ENCODE measurements at places on chromosomes 1 and 21.

- DNase-seq, result peak; percentile 43
Measured at GRCh38 chr1:66351478-66351877, 182.5 kb upstream of the SGIP1 start.

DNA sequence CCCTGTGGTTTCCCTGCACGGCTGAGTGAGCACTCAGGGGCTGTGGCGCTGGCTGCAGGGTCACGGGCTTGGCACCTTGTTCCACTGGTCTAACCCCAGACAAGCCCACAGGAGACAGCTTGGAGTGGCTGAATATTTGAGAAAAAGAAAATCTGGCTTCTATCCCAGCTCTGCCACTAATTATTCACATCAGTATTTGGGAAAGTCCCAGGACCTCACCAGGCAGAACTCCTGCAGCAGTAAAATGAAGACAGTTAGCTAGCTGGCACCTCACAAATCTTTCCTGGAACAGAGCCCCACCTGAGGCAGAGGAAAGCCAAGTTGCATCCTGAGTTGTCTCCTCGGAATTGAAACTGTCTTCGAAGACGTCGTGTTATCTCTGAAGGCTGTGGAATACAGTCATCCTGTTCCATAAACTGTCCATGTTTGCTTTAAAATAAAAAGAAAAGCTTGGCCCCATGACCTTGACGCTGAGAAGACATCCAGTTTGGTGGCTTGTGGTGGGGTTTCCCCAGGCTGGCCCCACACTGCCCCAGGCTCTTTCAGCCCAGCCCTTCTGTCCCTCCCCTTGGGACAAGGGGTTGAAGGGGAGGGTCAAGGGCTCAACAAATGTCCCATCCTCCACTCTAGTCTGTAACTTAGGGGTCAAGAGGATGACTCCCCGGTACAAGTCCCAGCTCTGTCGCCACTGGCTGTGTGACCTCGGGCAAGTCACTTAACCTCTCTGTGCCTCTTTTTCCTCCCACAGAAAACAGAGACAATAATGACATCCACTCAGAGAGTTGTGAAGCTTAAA, 93.8 kb upstream of the TMPRSS2 start:
- DNase-seq, result no peak

- DNase-seq, result no peak
Measured at GRCh38 chr1:161676958-161677689, 14.2 kb downstream of the FCGR2B start.

GRCh38 chr1:71414179-71414578, 333.3 kb upstream of the ZRANB2 start:
- no peak for DNase-seq

DNA sequence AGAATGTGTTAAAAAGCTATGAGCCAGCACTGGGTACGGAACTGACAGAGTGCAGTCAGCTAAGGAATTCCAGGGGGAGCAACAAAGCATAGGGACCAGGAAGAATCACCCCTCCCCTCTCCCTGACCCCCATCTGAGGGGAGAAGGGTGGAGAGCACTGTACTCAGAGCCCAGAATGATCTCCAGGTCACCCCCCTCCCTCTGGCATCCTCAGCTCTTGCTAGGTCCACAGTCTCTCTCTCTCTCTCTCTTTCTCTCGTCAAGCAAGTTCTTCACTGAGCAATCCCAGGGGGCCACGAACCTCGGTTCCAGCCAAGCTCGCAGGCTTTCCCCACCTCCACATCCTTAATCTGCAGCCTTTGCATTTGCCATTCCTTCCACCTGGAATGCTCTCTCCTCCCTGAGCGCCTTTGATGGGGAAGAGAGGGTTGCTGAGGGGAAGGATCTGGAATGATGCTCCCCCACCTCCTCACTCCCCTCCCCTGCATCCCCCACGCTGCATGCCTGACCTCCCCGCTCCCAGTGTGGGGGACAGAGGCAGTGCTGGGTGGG, 6.7 kb upstream of the WASF2 start:
- no peak for DNase-seq

Data from CD4-positive, alpha-beta T cell treated with Interleukin-4 for 4 hours (primary cell).